ENCODE measurements at places on chromosomes 1 and 21. TPM values are rescaled to one million over a fixed set of nuclear protein-coding genes. Genes with fewer than 3 reads are reported as not detected.

KRTAP21-2 gene
- total RNA-seq, result not detected

RPTN gene
- not detected for total RNA-seq

EPHA8 gene
- not detected for total RNA-seq

HAPLN2 gene
- total RNA-seq, result 0.13 TPM

TIAM1 gene
- total RNA-seq, result 0.64 TPM

SLC45A1 gene
- 1.1 TPM for total RNA-seq

SPRR2A gene
- not detected for total RNA-seq

RHD gene
- total RNA-seq, result 0.13 TPM

EPHA2 gene
- 112 TPM for total RNA-seq

CRABP2 gene
- total RNA-seq, result 0.25 TPM

EDN2 gene
- total RNA-seq, result not detected

NTMT2 gene
- not detected for total RNA-seq

LDLRAD2 gene
- total RNA-seq, result 0.13 TPM

HAO2 gene
- under 0.01 TPM for total RNA-seq

MPL gene
- total RNA-seq, result 0.13 TPM

SLC39A1 gene
- 86.8 TPM for total RNA-seq

PLA2G5 gene
- under 0.01 TPM for total RNA-seq

KRTAP11-1 gene
- total RNA-seq, result not detected

LCE6A gene
- not detected for total RNA-seq

ZNF436 gene
- total RNA-seq, result 16.8 TPM

NDUFS2 gene
- total RNA-seq, result 206 TPM

CLCA2 gene
- total RNA-seq, result under 0.01 TPM

CA6 gene
- not detected for total RNA-seq

OR10J4 gene
- not detected for total RNA-seq

PBXIP1 gene
- 101 TPM for total RNA-seq

TAS1R3 gene
- 0.25 TPM for total RNA-seq

TDRD5 gene
- total RNA-seq, result 0.51 TPM

TRIM46 gene
- total RNA-seq, result 1.8 TPM

ADORA3 gene
- not detected for total RNA-seq

ATP6V1G3 gene
- total RNA-seq, result 0.25 TPM

C1orf56 gene
- 1.0 TPM for total RNA-seq

NPR1 gene
- 50.6 TPM for total RNA-seq

GJA9 gene
- total RNA-seq, result not detected

GCSAML gene
- total RNA-seq, result not detected

CAPN2 gene
- total RNA-seq, result 147 TPM

NR5A2 gene
- 4.9 TPM for total RNA-seq

RAD54L gene
- total RNA-seq, result 2.0 TPM

KIF1B gene
- 23.0 TPM for total RNA-seq

GBP6 gene
- total RNA-seq, result not detected

EXTL1 gene
- total RNA-seq, result not detected

RNU5D-1 gene
- not detected for total RNA-seq

FAM72D gene
- total RNA-seq, result 0.89 TPM

TEDDM1 gene
- not detected for total RNA-seq

LGR6 gene
- not detected for total RNA-seq

USH2A gene
- not detected for total RNA-seq

RGS16 gene
- total RNA-seq, result 0.89 TPM

C1orf210 gene
- not detected for total RNA-seq

FLG2 gene
- not detected for total RNA-seq

AMPD1 gene
- not detected for total RNA-seq

ATP5IF1 gene
- 85.6 TPM for total RNA-seq

C1QC gene
- not detected for total RNA-seq

VASH2 gene
- total RNA-seq, result 0.13 TPM

SFN gene
- 0.13 TPM for total RNA-seq

CRNN gene
- total RNA-seq, result not detected

SPRR1A gene
- total RNA-seq, result not detected

TMCO1 gene
- total RNA-seq, result 45.1 TPM
